ENCODE measurements at places on chromosomes 16 and 17.

DNA sequence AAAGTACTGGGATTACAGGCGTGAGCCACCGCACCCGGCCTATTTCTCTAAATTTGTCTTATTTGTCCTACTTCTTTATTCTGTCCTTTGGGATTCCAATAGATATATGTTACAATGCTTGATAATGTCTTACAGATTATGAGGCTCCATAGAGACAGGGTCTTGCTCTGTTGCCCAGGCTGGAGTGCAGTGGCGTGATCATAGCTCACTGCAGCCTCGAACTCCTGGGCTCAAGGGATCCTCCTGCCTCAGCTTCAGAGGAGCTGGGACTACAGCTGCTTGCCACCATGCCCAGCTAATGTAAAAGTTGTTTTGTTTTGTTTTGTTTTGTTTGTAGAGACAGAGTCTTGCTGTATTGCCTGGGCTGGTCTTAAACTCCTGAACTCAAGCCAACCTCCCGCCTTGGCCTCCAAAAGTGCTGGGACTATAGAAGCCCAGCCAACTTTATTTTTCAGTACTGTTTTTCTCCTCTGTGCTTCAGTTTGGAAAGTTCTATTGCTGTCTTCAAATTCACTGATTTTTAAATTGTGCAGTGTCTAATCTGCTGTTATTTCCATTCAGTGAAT lies 10.3 kb downstream of the ANKRD13B start:
- H3K36me3 ChIP-seq, result no peaks in the 10 kb centered on the region
- DNase-seq, result no peak
- H3K4me1 ChIP-seq, result no peaks in the 10 kb centered on the region
- no peaks in the 10 kb centered on the region for H3K27me3 ChIP-seq

DNA sequence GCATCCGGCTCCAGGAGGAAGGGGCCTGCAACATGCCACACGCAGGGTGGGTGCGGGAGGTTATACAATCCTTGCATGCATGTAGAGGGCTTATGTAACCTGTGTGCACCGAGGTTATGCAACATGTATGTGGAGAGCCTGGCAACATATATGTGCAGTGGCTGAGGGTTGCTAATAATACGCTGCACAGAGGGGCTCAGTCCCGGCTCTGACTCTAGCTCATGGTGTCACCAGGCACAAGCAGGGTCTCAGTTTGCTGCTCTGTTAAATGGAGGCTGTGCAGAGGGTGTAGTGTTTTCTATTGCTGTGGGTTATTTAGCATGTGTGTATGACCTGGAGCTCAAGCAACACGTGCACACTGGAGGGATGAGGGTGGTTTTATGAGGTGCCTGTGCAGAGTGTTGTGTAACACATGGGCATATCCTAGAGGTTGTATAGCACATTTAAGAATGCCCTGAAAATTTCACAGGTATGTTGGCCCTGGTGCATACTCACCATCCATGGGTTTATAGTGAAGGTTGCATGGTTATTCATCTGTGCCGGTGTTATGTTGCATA lies 13.3 kb downstream of the THRA start:
- no peak overlapping the region for H3K4me3 ChIP-seq
- peak overlapping the region; percentile 99 for H3K27ac ChIP-seq
- H3K36me3 ChIP-seq, result no peaks in the 10 kb centered on the region
- peaks cover 5% of the 10 kb centered on the region for H3K4me1 ChIP-seq
- no peaks in the 10 kb centered on the region for H3K27me3 ChIP-seq

DNA sequence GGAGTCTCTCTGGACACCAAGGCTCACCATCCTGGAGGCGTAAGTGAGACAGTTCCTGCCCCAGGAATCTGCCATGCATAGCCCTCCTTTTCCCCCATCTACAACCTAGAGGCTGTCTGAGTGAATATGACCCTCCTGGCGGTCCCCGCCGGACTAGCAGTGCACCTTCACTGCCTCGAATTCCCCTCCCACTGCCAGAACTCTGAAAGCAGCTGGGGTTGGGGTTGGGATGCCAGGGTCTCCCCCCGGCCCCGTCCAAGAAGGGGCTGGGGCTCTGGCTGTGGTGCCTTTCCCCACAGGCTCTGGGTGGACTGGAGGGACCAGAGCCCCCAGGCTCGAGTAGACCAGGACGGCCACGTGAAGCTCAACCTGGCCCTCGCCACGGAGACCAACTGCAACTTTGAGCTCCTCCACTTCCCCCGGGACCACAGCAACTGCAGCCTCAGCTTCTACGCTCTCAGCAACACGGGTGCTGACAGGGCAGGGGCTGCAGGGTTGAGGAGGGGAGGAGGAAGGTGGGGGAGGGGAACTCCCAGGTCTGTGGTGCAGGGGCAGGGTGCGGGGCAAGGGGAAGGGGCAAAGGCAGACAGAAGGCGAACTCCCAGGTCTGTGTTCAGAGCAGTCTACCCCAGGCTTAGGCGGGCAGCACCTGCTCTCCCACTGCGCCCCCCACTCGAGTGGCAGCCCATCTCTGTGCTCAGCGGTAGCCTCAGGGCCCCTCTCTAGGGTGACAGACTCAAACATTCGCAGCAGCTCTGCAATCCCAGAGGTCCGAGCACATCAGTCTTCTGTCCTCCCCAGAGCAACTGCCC lies 1.2 kb downstream of the ZACN start:
- H3K36me3 ChIP-seq, result peaks cover 11% of the 10 kb centered on the region
- H3K27me3 ChIP-seq, result peaks cover 30% of the 10 kb centered on the region
- H3K4me1 ChIP-seq, result no peaks in the 10 kb centered on the region
- no peak overlapping the region for H3K4me3 ChIP-seq
- no peak overlapping the region for H3K27ac ChIP-seq
- DNase-seq, result no peak

- H3K4me3 ChIP-seq, result no peak overlapping the region
- DNase-seq, result no peak
- H3K27me3 ChIP-seq, result no peaks in the 10 kb centered on the region
- no peaks in the 10 kb centered on the region for H3K4me1 ChIP-seq
- H3K36me3 ChIP-seq, result peaks cover 5% of the 10 kb centered on the region
- no peak overlapping the region for H3K27ac ChIP-seq
These were observed 163.7 kb upstream of the PLCG2 start for GRCh38 chr16:81615411-81615810.

- no peak overlapping the region for H3K4me3 ChIP-seq
- H3K27ac ChIP-seq, result no peak overlapping the region
- no peaks in the 10 kb centered on the region for H3K4me1 ChIP-seq
- no peak for DNase-seq
- peaks cover 2% of the 10 kb centered on the region for H3K27me3 ChIP-seq
These were observed 4.5 kb upstream of the CA4 start for GRCh38 chr17:60145006-60145935.

GRCh38 chr17:77869665-77870132 lies 88.8 kb upstream of the TNRC6C start:
- H3K4me3 ChIP-seq, result no peak overlapping the region
- H3K4me1 ChIP-seq, result no peaks in the 10 kb centered on the region
- no peak overlapping the region for H3K27ac ChIP-seq
- DNase-seq, result no peak
- H3K27me3 ChIP-seq, result peaks cover 9% of the 10 kb centered on the region

- no peaks in the 10 kb centered on the region for H3K4me1 ChIP-seq
- H3K36me3 ChIP-seq, result peaks cover 8% of the 10 kb centered on the region
- no peaks in the 10 kb centered on the region for H3K27me3 ChIP-seq
These were observed 219.8 kb downstream of the KATNIP start for GRCh38 chr16:27769561-27770255.

- H3K27ac ChIP-seq, result no peak overlapping the region
- no peaks in the 10 kb centered on the region for H3K36me3 ChIP-seq
These were observed 17.1 kb upstream of the MARCHF10 start for GRCh38 chr17:62825182-62825581.

GRCh38 chr16:84156342-84156784 lies 11.3 kb downstream of the DNAAF1 start:
- H3K4me3 ChIP-seq, result no peak overlapping the region
- no peaks in the 10 kb centered on the region for H3K36me3 ChIP-seq
- no peaks in the 10 kb centered on the region for H3K4me1 ChIP-seq
- DNase-seq, result no peak

DNA sequence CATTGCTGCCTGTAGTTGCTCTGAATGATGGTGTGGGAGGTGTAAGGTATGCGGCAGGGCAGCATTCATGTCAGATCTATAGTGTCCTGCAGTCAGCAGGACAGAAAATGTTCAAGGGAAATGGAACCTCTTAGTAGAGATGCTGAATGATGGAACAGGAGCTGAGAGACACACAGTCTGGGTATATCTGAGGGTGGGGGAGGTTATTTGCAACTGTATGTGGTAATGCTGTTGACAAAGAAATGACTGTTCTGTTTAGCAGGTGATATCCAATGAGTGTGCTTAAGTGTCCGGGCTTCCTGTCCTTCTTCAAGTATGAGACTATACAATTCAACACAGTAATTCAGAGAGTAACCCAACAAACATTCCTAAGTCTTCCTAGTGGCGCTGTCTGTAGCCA lies 46.6 kb downstream of the STH start:
- H3K4me1 ChIP-seq, result peaks cover 41% of the 10 kb centered on the region
- no peak for DNase-seq
- no peaks in the 10 kb centered on the region for H3K27me3 ChIP-seq
- H3K36me3 ChIP-seq, result peaks cover 12% of the 10 kb centered on the region
- no peak overlapping the region for H3K4me3 ChIP-seq

DNA sequence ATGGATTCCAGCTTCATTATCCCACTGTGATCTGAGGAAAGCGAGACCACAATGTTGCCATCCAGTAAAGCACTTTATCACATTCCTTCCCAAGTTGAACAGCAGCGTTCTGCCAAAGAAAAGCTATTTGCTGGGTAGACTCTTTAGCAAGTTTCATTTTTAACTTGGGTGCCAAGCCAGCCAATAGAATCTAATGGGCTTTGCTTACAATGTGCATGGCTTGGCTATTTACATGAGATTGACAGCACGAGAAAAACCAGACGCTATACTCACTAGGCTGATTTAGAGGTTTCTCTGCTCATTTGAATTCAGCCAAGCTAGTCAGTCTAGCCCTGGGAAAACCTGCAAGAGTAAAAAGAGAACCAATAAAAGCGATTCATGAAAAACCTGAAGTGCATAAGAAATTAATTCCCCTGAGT lies 108.9 kb downstream of the CDH13 start:
- H3K4me3 ChIP-seq, result no peak overlapping the region
- no peak overlapping the region for H3K27ac ChIP-seq
- no peaks in the 10 kb centered on the region for H3K27me3 ChIP-seq
- no peak for DNase-seq
- H3K36me3 ChIP-seq, result no peaks in the 10 kb centered on the region
- no peaks in the 10 kb centered on the region for H3K4me1 ChIP-seq

- peaks cover 2% of the 10 kb centered on the region for H3K36me3 ChIP-seq
- no peak overlapping the region for H3K27ac ChIP-seq
- H3K27me3 ChIP-seq, result peaks cover 3% of the 10 kb centered on the region
- no peak overlapping the region for H3K4me3 ChIP-seq
- no peak for DNase-seq
These were observed 9.5 kb downstream of the MPP2 start for GRCh38 chr17:43897831-43898230.

DNA sequence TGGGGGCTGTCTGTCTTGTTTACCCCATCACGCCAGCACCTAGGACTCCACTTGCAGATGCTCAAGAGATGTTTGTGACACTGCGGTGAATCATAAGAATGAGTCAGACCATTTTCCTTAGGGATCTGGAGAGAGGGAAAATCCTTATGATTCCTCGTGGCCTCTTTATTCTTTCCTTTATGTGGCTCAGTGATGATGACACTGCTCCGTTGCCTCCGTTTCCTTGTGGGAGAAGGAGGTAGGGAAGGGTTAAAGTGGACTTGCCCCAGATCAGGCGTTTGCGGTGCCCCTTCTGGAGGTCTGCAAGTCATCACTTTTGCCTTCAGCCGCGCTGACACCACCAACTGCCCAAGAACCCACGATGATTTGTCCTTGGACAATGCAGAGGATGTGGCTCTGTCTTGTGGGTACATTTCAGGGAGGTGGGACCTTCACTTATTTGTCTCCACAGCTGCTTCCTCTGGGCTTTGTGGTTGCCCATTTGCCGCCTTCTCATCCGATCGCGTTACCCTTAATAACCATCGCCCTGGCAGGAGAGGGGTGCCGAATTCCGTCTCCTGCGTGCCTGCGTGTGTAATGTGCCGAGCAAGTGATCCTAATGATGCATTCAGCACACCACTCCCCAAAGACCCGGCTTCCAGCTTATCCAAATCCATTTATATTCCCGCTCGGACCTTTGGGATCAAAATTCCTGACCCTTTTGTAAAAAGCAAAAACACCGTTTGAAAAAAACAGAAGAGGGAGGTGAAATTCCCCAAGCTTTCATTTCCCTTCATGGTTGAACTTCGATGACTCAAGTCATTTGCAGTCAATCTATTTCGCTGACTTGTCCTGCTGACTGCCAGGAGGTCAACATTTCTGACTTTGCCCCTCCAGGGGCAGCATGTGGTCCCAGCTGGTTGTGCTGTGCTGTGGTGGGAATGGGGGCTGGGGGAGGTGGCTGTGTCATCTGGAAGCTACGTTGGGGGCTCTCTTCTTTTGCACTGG lies 87.2 kb upstream of the IRX3 start:
- no peak for DNase-seq
- no peak overlapping the region for H3K4me3 ChIP-seq
- H3K36me3 ChIP-seq, result no peaks in the 10 kb centered on the region
- no peak overlapping the region for H3K27ac ChIP-seq

GRCh38 chr17:41464682-41465081 lies 2.5 kb downstream of the KRT32 start:
- no peak overlapping the region for H3K27ac ChIP-seq
- no peaks in the 10 kb centered on the region for H3K27me3 ChIP-seq
- no peak for DNase-seq

DNA sequence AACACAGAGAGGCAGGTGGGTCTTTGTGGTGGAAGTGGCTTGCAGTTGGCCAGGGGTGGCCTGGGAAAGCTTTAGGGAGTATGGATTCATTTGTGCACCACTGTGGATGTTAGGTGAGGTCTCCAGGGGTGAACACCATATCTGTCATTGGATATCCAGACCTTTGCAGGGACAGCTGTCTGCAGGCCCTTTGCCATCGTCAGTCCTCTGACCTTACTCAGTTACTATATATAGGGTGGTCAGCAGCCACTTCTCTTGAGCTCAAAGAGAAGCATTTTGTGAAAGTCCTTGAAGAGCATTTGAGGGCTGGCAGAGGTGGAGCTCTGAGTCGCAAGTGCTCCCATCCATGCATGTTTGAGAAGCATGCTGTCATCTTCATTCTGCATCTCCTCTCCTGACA lies 40.4 kb downstream of the TMEM11 start:
- H3K4me1 ChIP-seq, result no peaks in the 10 kb centered on the region
- no peaks in the 10 kb centered on the region for H3K27me3 ChIP-seq
- H3K4me3 ChIP-seq, result no peak overlapping the region
- H3K27ac ChIP-seq, result no peak overlapping the region
